Midbrain (tissue), 1 donor: ENCODE measurements at places on chromosomes 3 and 15.

DNA sequence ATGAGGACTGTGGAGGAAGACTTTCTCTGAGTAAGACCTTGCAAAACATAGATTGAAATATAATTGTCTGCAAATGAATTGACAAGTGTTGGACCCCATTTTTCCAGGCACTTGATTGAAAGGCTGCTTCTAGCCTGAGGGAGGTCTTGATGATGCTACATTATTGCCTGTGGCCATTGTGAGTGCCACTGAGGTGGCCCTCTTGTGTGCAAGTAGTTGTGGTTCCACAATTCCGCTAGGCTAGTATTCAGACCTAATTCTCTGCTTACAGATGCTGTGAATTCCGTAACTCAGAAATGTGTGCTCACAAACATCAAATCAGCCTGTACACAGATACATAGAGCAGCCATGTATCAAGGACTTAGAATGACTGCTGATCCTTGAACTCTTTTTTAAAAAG, 34.7 kb downstream of the FNDC3B start:
- DNase-seq: no peak

DNA sequence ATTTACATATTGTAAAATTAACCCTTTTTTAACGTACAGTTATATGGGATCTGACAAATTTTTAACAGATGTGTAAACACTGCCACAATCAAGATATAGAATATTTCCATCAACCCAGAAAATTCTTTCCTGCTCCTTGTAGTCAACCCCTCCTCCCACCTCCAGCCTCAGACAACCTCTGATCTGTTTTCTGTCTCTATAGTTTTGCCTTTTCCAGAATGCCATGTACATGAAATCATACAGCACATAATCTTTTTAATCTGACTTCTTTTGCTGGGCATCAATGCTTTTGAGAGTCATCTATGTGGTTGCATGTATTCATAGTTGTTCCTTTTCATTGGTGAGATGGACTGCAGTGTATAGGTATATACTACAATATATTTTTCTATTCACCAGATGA, 153.0 kb downstream of the SMAD6 start:
- DNase-seq: no peak

DNA sequence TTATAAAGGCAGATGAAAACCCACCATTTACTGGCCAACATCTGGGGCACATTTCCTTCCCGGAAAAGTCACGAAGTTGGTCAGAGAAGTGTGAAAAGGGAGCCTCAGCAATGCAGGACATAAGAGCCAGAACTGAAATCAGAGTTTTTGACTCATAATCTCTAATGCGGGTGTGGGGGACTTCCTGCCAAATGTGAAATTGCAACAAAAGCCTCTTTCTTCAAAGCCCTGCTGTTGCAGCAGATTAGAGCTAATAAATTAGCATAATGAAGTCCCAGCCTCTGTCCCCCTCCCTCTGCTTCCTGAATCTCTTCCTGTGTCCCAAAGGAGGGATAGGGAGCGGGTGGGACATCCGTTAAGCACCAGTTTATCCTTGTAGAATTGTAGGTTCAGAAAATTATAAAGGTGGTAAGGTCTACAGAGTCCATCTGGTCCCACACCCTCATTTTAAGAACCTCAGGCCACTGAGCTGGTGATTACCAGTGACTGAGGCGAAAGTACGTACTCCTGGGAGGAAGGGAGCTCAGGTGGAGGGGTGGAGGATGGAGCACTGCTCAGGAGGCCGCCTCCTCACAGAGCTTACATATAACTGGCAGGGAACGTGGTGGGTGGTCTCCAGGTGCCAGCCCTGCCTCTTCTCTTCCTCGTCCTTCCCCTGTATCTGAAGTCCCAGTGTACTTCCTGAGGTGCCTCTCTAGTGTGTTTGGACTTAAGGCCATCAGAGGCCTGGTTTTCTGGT, 35.0 kb downstream of the ST6GAL1 start:
- DNase-seq: no peak

GRCh38 chr3:70657454-70657853, 345.0 kb upstream of the MDFIC2 start:
- no peak for DNase-seq

- DNase-seq: no peak
These were observed 312.1 kb downstream of the GRM7 start for GRCh38 chr3:7172996-7173395.

- no peak for DNase-seq
These were observed 728.2 kb upstream of the NECTIN3 start for GRCh38 chr3:110343376-110343775.
